Psoas muscle (tissue), 8 donors: ENCODE measurements at places on chromosomes 6 and 20. TPM values are rescaled to one million over a fixed set of nuclear protein-coding genes. Genes with fewer than 3 reads are reported as not detected.

The FERMT1 gene
- total RNA-seq = 0.13 TPM

The PTGIS gene
- 8.0 TPM for total RNA-seq

The CTAGE9 gene
- not detected for total RNA-seq

The HAO1 gene
- total RNA-seq = not detected

The MCCD1 gene
- not detected for total RNA-seq

The OR2H2 gene
- total RNA-seq = not detected

The C4A gene
- total RNA-seq = 11.3 TPM

The TBX18 gene
- total RNA-seq = 0.93 TPM

The VIP gene
- total RNA-seq = 0.24 TPM

The BPIFB4 gene
- total RNA-seq = not detected

The CCN2 gene
- 19.7 TPM for total RNA-seq

The STMND1 gene
- not detected for total RNA-seq

The SNAP25 gene
- not detected for total RNA-seq

The RAET1G gene
- total RNA-seq = 1.1 TPM

The AIF1 gene
- 2.6 TPM for total RNA-seq

The MAP3K4 gene
- 17.8 TPM for total RNA-seq

The PPP1R3G gene
- 0.41 TPM for total RNA-seq

The TAAR9 gene
- total RNA-seq = not detected

The NKX2-2 gene
- not detected for total RNA-seq
